ENCODE measurements at places on chromosomes 4 and X.

DNA sequence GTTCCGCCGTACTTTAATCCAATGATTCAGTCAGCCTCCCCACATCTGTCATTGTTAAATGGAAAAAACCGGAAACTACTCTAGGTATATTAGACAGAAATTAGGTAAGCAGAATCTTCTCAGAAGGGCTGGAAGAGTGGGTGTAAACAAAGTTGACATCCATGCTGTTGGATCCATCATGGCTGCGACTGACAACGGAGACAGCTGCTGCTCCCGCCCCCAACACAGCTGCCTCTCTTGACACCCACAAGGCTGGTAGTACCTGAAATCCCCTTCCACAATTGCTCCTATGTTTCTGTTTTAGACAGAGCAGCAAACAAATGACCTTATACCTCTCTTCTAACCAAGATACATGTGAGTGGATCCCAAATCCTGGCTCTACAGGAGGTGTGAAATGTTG lies 66.6 kb downstream of the RXFP1 start:
- no peak for DNase-seq

GRCh38 chr4:40200875-40201801 lies 4.3 kb downstream of the RHOH start:
- no peak for DNase-seq

GRCh38 chr4:81510643-81511178 lies 39.0 kb upstream of the RASGEF1B start:
- DNase-seq = no peak

GRCh38 chr4:175951794-175952193 lies 113.8 kb upstream of the WDR17 start:
- no peak for DNase-seq

DNA sequence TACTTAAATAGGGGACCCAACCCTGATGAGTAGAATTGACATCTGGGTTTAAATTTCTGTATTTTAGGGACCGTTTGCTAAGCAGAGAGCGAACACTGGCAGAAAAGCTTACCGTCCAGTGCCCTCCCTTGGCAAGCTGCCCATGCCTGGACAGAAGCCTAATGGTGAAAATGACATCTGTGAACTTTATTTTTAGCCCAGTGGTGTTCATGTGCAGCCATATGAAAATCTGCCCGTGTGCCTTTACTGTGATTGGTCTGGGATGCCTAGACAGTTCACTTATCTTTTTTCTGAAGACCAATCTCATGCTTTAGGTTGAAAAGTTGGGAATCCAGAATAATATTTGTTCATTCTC lies 1.1 kb downstream of the STBD1 start:
- no peak for DNase-seq

GRCh38 chr4:80219301-80220025 lies 22.2 kb downstream of the PRDM8 start:
- DNase-seq = no peak

DNA sequence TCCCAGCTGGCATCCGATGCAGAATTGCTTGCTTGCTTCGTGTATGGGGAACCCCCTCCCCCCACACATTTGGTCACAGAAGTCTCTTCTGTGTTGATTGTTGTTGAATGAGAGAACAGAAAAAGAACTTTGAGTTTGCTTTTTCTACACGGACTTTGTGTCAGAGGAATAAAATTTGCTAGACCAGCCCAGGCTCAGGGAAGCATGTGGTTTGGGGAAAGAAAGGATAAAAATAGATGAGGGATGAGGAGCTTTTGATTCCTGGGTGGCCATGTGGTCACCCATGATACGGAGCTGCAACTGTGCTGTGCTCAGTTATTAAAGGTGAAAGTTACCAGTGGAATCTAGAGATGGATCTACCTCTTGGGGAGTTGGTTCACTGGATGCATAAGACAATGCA lies 34.2 kb upstream of the ESX1 start:
- no peak for DNase-seq

DNA sequence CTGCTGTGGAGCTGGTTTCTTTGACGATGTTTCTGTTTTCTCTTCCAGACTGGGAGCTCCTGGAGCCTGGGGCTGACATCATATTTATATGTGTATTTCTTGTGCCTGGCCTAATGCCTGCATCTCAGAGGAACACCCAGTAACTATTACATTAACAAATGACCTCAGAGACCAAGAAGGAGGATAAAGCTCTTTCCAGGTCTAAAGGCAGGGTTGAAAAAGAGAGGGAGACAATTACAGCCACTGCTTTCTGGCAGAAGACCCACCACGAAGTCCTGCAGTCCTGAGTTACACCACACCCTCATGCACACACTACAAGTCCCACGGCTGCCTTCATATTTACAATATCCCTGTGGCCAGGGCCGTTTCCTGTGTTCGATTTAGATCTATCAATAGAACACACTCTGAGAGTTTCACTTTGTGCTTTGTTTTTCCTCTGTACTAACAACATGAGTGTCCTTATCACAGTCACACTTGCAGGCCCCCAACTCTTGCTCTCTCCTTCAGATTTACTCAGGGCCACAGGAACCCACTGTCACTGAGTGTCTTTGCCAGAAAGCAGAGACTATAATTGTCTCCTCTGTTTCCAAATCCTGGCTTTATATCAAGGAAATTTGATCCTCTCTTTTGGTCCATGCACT lies 535.5 kb downstream of the MID1IP1 start:
- peak; percentile 10 for DNase-seq

- no peak for DNase-seq
Observed at GRCh38 chr4:48241731-48242130, 27.9 kb downstream of the TEC start.

- no peak for DNase-seq
Observed at GRCh38 chr4:184596617-184597185, 52.5 kb downstream of the CASP3 start.

DNA sequence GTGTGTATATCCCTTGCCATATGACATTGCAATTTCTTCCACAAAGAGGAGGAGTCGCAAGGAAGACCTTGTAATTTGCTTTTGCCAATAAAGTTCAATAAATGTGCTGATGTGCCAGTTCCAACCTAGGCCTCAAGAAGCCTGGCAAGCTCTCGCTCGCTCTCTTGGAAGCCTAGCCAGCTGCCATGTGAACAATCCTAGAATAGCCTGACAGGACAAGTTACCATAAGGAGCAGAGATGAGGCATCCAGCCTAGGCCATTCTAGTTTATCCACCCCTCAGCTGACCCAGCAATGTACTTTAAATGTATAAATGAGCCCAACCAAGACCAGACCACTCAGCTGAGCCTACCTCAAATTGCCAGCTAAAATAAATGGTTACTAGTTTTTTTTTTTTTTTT lies 145.7 kb upstream of the QRFPR start:
- DNase-seq = no peak

DNA sequence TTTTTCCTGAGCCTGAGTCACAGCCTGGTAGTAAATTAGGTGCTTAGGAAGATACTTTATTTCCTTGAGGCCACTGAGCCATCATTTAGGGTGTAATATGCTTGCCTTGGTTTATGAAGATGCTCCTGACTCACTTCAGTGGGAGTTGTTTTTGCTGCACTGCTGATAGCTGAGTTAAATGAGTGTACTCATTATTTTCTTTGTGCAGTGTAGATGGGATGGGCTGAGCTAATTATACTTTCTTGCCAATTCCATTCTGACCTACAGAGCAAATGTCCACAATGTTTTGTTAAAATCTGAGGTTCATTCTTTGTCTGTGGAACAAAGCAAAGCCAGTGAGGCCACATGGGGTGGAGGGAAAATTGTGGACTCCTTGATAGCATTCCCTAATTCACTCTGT lies 60.0 kb downstream of the FGF13 start:
- no peak for DNase-seq

GRCh38 chrX:107678957-107679740 lies 50.8 kb downstream of the PRPS1 start:
- no peak for DNase-seq

DNA sequence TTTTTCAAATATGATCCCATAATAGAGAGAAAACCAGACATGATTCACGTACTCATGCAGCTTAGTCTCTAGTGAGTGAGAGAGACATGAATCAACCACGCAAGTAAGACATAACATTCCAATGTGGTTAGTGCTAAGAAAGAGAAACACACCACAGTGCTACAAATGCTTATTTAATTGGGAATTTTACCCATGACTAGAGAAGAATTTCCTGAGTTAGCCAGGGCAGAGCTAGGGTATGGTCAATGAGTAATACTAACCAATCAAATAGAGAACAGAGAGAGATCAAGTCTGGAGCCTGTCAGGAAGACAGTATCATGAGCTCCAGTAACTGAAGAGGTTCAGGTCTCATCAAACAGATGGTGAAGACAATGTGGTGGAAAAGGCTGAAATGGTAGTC lies 495.2 kb downstream of the PDGFC start:
- DNase-seq = no peak

GRCh38 chr4:85151786-85152185 lies 185.3 kb upstream of the WDFY3 start:
- no peak for DNase-seq

DNA sequence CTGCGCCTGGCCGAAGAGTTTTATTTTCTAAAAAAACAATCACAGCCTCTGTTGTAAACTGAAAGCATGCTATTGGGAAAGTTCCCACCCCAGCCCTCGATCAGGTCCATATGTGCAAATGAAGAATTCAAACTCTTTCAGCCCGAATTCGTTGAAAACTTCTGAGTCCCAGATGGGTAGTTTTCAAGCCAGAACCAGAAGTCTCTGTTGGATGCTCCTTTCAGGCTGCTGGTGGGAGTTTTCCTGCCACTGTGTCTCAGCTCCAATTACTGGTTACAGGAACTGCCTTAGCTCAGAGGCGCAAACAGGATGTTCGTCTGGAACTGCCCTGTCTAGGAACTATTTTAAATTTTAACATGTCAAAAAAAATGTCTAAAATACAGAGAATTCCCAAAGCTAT lies 9.3 kb upstream of the ALG13 start:
- no peak for DNase-seq

DNA sequence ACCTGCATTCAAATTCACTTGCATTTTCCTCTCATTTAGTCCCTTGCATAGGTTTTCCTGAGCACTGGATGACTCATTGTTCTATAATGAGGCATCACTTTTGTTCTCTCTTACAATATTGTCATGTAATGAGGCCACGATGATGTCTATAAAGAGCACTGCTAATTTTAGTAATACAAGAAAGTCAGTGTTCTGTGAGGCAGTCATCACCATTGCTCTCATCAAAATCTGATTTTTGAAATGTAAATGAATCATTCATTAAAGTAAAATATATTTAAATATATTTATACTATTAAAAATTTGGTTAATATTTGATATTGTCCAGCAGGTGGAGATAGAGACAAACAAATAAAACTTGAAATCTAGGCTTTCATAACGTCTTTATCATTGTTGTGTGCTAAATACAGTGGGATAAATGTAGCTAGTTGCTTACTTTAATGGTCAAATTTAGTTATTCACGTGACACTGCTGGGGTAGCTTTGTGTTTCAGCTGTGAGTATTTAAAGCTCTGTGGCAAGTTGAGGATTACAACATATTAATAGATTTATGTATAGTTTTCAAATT lies 15.4 kb downstream of the HMGB2 start:
- DNase-seq = no peak

- DNase-seq = no peak
Observed at GRCh38 chr4:176191974-176192373, 3.4 kb downstream of the SPATA4 start.

All from GM13977 (cell line).